ENCODE measurements at places on chromosomes 1 and 21. TPM values are rescaled to one million over a fixed set of nuclear protein-coding genes. Genes with fewer than 3 reads are reported as not detected.

- no peak for DNase-seq
These were observed 17.2 kb upstream of the FOXO6 start for GRCh38 chr1:41343790-41344699.

- no peak for DNase-seq
These were observed 19.5 kb upstream of the SELENON start for GRCh38 chr1:25780318-25781129.

Gene AADACL4
- total RNA-seq = not detected

Gene GJA4
- total RNA-seq = 1.4 TPM

Gene VWA5B1
- total RNA-seq = 0.30 TPM

Gene PLEKHN1
- 5.0 TPM for total RNA-seq
